Stimulated activated CD8-positive, alpha-beta memory T cell treated with anti-CD3 and anti-CD28 coated beads, Interleukin-4, amount 100 ng/mL, for 1 hour (primary cell): ENCODE measurements at places on chromosomes 2 and 18.

DNA sequence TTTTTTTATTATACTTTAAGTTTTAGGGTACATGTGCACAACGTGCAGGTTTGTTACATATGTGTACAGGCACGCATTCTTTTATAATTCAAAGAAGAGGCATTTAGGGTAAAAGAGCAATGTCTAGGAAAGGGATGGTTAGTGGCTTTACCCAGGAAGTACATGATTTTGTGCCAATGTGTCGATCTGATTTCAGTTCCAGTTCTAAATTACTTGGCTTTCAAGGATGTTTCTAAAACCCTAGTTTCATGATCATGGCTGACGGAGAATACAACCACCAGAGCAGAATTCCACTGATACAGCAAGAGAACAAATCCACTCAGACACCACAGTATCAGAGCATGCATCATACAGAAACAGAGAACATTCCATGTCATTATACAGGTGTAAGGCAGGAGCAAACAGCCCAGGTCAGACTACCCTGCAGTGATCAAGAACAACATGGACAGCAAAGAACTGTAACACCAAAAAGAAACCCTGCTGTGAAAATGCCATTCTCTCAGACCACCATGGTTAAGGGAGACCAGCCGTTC lies 116.7 kb upstream of the STK17B start:
- no peak for DNase-seq

DNA sequence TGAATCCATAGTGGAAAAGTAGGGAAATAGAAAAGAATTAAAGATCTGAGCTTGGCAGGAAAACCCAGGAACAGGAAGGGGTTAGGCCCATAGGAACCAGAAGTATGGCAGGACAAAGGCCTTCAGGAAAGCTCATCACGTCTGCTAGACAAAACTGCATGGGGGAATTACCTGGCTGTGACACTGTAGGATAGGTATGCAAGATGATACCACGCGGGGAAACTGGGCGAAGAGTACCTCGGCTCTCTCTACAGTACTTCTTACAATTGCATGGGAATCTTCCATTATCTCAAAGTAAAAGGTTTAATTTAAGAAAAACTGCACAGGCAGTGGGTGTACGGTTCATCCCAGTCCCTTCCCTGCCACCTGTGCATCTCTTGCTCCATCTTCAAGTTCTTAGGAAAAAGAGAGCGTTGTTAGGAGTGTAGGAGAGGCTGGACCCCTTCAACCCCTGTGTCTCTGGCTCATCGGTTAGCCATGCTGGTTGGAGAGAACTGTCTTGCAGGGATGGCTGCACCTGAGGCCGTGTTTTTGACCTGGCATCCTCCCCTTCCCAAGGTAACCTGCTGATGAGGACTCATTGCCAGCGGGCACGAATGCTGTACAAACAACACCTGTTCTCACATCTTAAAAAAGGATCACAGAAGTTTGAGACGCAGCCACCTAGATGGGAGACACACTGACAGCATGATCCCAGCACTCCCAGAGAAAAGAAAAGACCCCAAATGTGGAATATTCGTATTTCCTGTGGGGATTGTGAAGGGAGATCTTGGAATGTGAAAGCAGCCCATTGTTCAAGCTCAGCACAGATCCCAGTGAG lies 120.5 kb upstream of the COPS8 start:
- no peak for DNase-seq

DNA sequence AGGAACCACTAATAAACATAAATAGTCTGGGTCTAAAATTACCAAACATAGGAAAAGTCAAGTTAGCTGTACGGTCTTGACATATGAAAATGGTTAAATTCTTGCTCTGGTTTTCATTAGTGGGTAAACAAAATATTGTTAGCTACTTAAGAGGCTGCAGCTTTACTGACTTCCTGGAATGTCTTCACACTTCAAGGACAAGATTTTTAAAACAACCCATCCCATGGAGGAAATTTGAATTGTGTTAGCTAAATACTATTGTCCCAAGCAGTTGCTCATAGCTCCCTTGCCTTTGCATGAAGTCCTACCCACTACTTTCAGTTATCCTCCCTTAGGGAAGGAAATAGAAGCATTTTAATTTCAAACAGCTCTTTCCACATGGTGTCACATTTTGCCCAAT lies 128.5 kb downstream of the EPHA4 start:
- no peak for DNase-seq

- DNase-seq: no peak
These were observed 57.9 kb downstream of the COL4A3 start for GRCh38 chr2:227222292-227222691.

DNA sequence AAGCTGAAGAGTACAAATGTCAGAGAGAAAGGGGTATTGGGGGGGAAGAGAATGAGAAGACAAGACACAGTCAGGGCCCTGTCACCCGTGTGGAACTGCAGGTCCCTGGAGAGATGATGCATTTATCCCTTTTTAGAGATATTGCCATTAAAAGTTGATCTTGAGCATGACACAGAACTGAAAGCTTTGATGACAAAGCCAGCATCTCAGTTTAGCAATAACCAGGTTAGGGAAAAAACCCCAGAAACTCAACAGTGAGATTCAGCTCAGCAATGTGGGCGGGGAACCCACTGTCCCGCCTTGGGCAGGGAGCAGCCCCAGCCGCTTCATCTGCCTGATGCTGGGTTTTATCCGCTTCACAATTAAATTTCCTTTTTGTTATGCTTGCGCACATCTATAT lies 181.1 kb downstream of the NEDD4L start:
- no peak for DNase-seq

- DNase-seq: no peak
These were observed 29.2 kb downstream of the KCNG2 start for GRCh38 chr18:79826966-79827365.

DNA sequence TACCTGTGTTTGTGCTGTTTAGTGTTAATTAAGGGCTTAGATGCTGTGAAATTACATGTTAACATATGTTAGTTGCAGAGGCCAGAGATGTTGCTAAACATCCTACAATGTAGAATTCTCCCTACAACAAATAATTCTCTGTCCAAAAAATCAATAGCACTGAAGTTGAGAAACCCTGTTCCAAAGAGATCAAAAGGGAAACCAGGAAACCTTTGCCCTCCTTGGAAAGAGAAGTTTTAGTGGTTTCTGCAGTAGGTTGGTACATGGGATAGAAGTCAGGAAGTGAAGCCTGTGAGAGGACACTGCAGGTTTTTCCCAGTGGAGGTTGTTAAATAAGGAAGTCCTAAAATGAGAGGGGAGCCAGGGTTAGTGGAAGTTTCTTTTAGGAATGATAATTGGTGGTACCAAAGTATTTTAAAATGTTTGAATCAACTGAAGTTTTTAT lies 6.3 kb upstream of the RMDN2 start:
- no peak for DNase-seq
